ENCODE measurements at places on chromosomes 1 and 21. TPM values are rescaled to one million over a fixed set of nuclear protein-coding genes. Genes with fewer than 3 reads are reported as not detected.

ZFP69 gene
- 3.0 TPM for total RNA-seq

OR1C1 gene
- not detected for total RNA-seq

GRCh38 chr1:9451081-9451480, 88.2 kb upstream of the SLC25A33 start:
- DNase-seq, result no peak

DNA sequence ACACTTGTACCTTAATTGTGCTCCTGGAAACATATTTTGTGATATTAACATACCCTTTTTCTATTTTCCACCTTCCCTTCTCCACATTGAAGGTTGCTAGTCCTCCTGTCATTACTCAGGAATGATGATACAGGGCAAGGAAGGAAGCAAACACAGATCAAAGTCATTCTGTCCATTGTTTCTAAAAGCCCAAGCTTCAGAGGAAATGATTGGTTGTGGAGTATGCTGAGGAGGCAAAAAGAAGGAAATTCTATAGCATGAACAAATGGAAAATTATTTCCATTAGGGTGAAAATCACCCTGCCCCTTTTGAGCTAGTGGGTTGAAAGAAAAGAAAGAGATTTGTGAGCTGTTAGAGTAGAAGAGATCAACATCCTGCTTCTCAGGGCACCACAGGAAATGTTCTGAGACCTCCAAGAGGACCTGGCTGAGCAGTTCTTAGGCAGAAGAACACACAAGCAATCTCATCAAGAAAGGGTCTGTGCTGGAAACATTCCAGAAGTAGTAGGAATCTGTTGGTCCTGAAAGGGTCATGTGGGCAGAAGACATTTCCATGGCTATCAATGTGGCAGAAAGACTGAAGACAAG, 29.0 kb upstream of the PRRX1 start:
- DNase-seq, result no peak

DNA sequence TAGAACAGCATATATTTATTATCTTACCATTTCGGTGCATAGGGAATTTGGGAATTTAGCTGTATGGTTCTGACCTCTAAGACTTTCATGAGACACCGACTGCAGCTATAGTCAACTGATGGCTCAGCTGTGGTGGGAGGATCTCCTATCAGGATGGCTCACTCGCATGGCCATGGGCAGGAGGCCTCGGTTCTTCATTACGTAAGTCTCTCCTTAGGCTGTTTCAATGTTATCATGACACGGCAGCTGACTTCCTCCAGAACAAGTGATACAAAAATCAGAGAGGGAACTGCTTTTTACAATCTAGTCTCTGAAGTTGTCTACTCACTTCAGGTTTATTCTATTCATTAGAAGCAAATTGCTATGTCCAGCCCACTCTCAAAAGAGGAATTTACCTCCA, 13.3 kb upstream of the CAPN8 start:
- DNase-seq, result no peak

DNA sequence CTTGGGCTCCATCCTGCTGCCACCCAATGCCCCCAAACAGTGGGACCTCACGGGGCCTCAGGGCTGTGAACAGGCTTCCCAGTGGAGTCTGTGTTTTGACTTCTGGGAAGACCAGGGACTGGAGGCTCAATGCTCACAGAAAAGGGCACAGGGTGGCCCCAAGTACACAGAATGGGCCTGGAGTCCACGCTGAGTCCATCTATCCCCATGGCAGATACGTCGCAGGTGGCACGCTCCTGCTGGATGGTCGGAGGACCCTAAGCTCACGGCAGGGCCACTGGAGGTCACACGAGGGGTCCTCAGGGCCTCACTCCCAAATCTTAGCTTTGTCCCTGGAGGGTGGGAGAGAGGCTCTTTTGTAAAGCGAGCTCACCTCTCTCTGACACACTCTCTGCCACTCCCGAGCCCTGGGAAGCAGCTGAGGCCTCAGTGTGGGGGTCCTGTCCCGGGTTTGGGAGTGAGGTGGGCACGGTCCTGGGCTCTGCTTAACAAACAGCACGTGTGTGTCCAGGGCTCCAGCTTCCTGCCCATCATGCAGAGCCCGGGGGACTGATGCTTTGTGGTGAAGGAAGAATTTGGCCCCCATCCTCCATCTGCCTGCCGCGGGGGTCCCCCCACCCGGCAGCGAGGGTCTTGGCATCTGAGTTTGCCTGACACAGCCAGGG, 27.2 kb upstream of the TTC34 start:
- DNase-seq, result no peak

KRTAP10-11 gene
- total RNA-seq, result not detected

DNA sequence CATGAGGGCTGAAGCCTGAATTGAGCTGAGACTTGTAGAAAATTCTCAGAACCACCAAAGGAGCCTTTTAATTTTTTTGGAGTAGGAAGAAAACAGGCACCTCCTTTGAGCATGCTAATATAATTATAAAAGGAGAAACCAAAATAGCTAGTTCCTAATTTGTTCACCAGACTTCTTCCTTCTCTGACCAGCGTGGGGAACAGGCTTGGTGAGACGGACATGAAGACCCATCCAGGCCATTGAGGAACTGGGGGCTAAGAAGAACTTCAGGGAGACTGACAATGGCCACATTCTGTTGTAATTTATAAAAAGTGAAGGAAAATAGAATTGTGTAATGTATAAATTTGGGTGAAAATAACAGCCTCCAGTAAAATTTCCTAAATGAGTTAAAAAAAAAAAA, 62.6 kb downstream of the MAN1C1 start:
- no peak for DNase-seq

- DNase-seq, result no peak
Observed at GRCh38 chr1:48979940-48980339, 203.2 kb upstream of the BEND5 start.

DNA sequence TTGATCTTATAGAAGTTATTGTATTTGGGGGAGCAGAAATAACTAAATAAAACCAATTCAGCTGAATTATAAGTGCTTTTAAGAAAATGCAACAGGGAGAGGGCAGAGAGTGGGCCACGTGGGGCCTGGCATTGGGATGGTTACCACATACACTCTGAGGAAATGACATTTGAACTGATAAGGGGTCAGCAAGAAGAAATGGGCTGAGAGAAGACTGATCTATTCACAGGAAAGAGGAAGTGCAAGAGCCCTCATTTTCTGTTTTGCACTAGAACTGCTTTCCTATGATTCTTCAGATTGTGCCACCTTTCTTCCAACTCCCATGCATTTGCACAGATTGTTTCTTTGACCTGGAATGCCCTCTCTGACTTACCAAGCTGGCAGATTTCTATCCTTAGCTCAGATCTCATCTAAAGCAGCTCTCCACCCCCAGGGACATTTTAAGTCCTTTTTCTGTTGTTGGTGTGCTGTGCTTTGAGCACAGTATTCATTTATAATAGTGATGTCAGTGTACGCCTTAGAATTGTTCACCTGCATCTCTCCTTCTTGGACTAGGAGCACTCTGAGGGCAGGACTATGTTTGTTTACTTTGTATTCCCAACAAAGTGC, 115.9 kb downstream of the FGGY start:
- no peak for DNase-seq

DNA sequence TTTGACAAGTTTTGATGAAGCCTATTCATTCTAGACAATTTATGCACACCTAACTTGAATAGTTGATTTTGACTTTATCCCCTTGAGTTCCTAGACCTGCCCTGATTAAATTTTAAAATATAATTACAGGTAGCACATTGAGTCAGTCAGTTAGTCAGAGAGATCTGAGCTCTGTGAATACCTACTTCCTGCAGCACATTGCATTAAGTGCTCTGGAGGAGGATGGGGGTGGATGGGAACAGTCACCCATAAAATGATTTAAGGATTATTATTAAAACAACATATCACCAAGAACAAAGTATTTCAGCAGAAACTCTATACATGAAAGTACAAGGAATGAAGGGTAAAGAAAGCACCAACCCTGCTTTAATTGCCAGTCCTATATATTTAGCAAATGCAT, 11.8 kb upstream of the RPF1 start:
- no peak for DNase-seq

DNA sequence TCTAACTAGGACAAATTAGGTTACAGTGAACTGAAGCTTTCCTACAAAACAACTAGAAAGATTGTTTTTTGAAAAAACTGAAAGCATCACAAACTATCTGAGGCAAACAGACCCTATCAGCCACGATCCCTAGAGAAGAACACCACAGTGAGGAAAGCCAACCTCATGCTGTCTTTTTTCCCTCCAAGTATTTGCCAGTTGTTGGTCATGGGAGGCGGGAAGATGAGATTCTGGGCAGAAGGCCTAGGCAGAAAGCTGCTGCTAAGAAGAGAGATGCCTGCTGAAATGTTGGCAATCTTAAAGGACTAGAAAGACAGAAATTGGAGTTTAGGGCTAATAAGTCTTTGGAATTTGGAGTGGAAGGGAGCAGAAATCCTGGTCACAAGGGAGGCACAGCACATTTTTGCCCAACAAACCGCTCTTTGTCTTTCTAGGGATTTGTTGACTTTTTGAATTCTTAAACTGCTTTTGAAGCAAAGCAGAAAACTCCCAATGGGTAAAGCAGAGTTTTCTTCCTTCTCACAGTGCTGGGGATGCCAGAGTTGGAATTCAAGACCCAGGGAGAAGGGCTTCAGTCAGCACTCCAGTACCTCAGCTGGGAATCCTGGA, 83.9 kb downstream of the MT1HL1 start:
- no peak for DNase-seq

S1PR1 gene
- 80.9 TPM for total RNA-seq

- no peak for DNase-seq
Observed at GRCh38 chr1:78843111-78843510, 163.4 kb downstream of the ADGRL4 start.

C1orf141 gene
- 1.0 TPM for total RNA-seq

DNA sequence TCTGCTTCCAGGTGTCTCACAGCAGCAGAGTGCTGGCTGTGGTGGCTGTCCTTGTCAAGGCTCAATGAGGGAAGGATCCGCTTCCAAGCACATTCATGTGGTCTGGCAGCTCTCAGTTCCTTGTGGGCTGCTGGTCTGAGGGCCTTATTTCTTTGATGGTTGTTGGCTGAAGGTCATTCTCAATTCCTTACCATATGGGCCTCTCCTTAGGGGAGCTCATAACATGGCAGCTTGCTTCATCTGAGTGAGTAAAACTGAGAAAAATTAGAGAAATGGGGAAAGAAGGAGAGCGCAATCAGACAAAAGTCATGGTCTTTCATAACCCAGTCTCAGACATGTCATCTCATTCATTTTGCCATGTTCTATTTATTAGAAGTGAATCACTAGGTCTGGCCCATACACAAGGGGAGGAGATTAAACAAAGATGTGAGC, 81.7 kb upstream of the TSPAN2 start:
- DNase-seq, result no peak

DNA sequence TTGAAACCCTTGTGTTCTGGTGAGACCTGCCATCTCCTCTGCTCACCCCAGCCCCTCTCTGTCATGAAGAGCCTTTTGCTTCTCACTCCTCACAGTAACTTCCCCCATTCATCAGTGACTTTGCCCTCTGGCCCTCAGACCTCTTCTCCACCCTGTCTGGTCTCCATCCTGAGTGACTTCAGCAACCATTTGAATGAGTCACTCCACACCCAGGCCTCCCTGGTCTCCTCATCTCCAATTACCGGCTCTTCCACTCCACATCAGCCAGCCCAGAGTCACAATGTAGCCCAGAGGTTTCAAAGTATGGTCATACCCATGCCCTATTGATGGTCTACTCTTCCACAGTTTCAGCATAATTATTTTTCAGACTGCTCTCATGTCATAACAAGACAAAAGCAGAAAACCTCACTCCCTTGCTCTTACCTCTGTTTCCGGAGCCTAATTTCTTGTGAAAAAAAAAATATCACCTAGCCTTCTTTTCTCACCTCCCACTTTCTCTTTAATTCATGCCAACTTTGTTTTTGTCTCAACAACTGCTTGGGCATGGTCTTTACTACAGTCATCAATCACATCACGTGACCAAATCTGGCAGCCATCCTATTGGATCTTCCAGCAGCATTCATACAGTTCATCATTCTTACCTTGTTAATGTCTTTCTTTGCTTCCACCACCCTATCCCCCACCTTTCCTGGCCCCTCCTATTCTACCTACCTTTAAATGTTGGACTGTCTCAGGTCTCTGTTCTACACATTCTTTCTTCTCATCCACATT, 35.6 kb upstream of the NEK7 start:
- DNase-seq, result no peak

DNA sequence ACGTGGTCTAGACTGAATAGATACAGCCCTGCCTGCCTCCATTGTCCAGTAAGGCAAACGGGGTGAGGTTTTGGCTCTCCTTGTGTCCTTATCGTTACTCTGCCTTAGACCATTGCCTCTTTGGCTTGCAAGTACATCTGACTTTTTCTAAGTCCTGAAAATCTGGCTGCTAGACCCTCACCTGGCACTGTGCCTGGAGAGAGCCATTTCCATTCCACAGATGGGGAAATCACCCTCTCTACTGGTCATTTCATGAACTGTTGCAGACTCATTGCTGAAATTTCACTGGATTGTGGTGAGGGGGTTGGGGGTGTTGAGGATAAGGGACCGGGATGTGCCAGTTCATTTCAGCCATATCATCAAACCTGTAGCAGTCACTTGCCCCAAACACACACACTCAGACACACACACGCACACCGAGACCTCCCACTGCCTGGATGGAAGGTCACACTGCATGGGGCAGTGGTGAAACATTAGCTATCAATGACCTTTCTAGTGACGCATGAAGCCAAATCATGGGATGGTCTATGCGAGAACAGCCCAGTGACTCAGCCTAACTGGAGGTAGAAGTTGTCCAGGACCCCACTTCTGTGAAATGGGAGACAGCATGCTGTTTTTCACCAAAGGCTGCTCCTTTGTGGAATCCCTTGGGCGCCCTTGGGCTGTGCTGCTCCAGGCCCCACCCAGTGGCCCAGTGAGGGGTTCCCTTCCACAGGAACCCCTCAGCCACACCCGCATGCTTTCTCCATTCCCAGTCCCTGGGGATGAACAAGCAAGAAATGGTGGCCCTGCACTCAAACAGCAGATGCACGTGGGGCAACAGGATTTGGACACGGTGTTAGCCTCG, 34.9 kb upstream of the VASH2 start:
- DNase-seq, result no peak

DNA sequence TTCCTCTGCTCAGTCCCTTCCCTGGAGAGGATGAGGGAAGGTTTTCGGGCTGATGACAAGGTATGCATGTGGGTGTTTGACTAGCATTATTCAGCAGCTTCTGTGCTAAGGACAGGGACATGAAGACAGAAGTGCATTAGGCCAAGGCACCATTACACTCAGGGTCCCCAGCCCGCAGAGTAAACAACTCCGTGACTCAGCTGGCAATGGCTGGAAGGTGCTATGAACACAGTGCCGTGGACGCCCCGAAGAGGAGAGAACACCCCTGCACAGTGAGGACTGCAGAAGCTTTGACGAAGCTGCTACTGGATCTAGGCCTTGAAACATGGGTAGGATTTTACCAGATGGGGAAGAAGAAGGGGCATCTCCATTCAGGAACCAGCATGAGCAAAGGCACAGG, 13.7 kb upstream of the EPS8L3 start:
- no peak for DNase-seq

- no peak for DNase-seq
Observed at GRCh38 chr1:84971957-84972356, 25.0 kb downstream of the MCOLN2 start.
